Esophagus muscularis mucosa (tissue), 4 donors: ENCODE measurements at places on chromosomes 1 and 21. TPM values are rescaled to one million over a fixed set of nuclear protein-coding genes. Genes with fewer than 3 reads are reported as not detected.

GRCh38 chr1:193283016-193283415, 96.6 kb upstream of the B3GALT2 start:
- H3K27ac ChIP-seq: no peak overlapping the region
- no peaks in the 10 kb centered on the region for H3K4me1 ChIP-seq
- no peak for DNase-seq
- H3K4me3 ChIP-seq: no peak overlapping the region
- H3K36me3 ChIP-seq: no peaks in the 10 kb centered on the region

The CCDC18 gene
- total RNA-seq: 1.4 TPM

- peak overlapping the region; percentile 92 for H3K4me3 ChIP-seq
- H3K27ac ChIP-seq: peak overlapping the region; percentile 75
- H3K27me3 ChIP-seq: no peaks in the 10 kb centered on the region
- peaks cover 28% of the 10 kb centered on the region for H3K4me1 ChIP-seq
Observed at GRCh38 chr1:230976825-230977747, 1.6 kb downstream of the TTC13 start.

- no peak overlapping the region for H3K4me3 ChIP-seq
- no peaks in the 10 kb centered on the region for H3K36me3 ChIP-seq
- peaks cover 20% of the 10 kb centered on the region for H3K27me3 ChIP-seq
- H3K27ac ChIP-seq: no peak overlapping the region
- no peaks in the 10 kb centered on the region for H3K4me1 ChIP-seq
Observed at GRCh38 chr21:37874904-37875780, 41.1 kb downstream of the KCNJ6 start.

The SLC1A7 gene
- total RNA-seq: 0.69 TPM

DNA sequence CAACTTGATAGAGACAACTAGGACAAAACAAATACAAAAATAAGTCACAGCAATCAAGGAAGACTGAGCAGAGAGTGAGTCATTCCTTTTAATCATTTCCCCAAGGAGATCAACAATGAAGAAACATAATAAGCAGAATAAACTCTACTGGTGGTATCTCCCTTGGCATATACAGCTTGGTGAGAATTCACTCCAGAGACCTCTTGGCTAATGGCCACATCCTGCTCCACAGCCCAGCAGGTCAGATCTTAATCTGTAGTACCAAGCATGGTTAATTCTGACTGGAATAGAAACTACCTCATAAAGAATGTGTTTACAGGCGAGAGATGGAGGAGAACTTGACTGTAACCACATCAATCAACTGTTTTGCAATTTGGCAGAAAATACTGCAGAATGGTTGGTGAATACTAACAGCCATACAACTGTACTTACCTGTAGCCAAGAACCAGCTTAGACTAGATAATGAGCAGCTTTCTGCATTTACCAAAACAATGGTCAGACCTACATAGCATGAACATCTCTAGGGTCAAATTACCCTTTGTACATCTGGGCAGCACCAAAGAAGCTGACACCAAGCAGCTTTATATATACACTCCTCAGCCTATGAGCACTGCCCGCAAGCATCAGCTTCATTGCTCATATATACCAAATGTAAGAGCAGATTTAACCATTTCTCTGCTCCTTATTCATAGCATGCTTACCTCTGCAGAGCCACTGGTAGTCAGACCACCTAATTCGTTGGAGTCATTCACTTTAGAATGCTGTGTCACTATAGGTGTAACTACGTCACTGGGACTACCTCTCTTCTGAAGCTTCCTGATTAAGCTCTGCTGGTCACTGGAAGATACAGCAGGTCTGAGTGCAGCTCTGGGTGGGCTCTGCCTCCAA, 51.0 kb downstream of the KIAA0319L start:
- H3K27me3 ChIP-seq: no peaks in the 10 kb centered on the region
- no peak for DNase-seq
- H3K4me1 ChIP-seq: peaks cover 20% of the 10 kb centered on the region
- no peak overlapping the region for H3K4me3 ChIP-seq
- H3K36me3 ChIP-seq: peaks cover 3% of the 10 kb centered on the region

The POMGNT1 gene
- 31.6 TPM for total RNA-seq

The RGSL1 gene
- total RNA-seq: not detected

GRCh38 chr1:34283142-34283541, 106.4 kb downstream of the C1orf94 start:
- H3K27me3 ChIP-seq: peaks cover 26% of the 10 kb centered on the region
- H3K4me3 ChIP-seq: no peak overlapping the region
- H3K27ac ChIP-seq: no peak overlapping the region
- H3K4me1 ChIP-seq: no peaks in the 10 kb centered on the region

DNA sequence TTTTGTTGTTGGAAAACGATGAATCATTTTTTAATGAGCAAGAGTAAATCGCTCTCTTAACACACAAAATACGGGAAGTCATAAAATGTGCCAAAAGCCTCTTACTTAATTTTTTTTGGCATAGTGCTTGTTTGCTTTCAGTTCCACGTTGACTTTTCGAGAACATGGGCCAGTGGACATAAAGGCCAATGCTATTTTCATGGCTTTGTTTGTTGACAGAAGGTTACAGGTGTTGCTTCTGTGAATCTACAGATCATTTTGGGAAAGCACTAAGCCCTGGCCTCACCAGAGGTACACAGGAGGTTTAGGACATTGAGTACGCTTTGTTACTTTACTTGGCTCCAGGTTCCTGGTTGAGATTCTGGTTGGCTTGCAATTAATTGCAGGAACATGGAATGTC, 199.4 kb upstream of the HMCN1 start:
- no peak overlapping the region for H3K27ac ChIP-seq
- H3K36me3 ChIP-seq: no peaks in the 10 kb centered on the region
- no peaks in the 10 kb centered on the region for H3K27me3 ChIP-seq

DNA sequence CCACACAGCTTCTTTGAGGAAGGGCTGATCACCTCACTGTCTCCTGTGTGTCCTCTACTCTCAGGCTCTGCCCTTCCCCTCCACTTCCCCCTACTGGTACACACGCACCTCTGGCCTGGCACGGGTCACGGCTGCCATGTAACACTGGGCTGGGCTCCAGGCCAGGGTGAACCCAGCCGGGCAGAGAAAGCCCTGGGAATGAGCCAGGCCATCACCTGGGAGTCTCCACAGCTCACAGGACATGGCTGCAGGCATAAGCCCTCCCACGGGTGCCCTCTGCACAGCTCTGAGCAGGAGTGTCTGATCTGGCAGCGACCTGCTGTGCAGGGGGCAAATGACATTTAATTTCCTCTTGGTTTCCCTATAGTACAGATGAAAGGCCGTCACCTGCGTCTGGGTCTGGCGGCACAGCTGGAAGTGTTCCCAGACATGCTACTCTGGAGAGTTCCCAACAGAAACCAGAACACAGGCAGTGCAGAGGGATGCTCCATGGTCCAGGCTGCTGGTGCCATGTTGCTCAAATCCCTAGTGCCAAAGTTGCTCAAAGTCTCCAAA, 61.2 kb downstream of the ERI3 start:
- H3K27ac ChIP-seq: no peak overlapping the region
- peaks cover 16% of the 10 kb centered on the region for H3K4me1 ChIP-seq
- no peak overlapping the region for H3K4me3 ChIP-seq
- no peak for DNase-seq
